Putamen (tissue), 1 donor: ENCODE measurements at places on chromosomes 7 and 10.

GRCh38 chr7:2158331-2159175 lies 74.2 kb downstream of the MAD1L1 start:
- no peak for DNase-seq

DNA sequence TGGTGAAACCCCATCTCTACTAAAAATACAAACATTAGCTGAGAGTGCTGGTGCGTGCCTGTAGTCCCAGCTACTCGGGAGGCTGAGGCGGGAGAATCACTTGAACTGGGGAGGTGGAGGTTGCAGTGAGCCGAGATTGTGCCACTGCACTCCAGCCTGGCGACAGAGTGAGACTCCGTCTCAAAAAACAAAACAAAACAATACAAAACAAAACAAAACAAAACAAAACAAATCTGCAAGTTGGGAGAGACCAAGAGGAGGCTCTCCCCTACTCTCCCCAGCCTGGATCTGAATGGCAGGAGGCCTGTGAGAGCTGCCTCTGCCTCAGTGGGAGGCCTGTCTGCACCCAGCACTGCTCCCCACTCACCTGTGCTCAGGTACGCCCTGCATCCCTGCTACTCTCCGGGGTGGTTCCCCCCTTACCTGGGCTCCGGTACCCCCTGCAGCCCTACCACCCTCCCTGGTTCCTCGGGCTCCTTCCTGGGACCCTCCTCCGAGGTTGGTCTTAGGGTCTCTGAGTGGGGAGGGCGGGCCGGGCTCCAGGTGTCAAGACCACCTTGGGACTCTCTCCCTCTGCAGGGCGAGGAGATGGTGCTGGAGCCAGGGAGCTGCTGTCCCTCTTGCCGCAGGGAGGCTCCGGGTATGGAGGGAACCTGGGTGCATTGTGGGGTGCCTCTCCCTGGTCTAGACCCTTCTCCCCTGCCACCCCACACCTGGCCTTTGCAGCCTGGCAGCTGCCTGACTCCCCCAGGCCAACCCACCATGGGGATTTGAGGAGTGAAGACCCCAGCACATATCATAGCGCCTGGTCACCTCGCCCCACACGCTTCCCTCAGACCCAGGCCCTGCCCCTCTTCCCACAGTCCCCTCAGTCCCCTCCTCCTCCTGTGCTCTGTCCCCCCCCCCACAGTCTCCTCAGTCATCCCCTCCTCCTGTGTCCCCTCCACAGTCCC lies 9.5 kb upstream of the ZNF862 start:
- no peak for DNase-seq

- DNase-seq, result no peak
Measured at GRCh38 chr7:110911632-110912031, 179.3 kb upstream of the LRRN3 start.

GRCh38 chr7:144523621-144524020 lies 120.1 kb upstream of the NOBOX start:
- DNase-seq, result no peak

DNA sequence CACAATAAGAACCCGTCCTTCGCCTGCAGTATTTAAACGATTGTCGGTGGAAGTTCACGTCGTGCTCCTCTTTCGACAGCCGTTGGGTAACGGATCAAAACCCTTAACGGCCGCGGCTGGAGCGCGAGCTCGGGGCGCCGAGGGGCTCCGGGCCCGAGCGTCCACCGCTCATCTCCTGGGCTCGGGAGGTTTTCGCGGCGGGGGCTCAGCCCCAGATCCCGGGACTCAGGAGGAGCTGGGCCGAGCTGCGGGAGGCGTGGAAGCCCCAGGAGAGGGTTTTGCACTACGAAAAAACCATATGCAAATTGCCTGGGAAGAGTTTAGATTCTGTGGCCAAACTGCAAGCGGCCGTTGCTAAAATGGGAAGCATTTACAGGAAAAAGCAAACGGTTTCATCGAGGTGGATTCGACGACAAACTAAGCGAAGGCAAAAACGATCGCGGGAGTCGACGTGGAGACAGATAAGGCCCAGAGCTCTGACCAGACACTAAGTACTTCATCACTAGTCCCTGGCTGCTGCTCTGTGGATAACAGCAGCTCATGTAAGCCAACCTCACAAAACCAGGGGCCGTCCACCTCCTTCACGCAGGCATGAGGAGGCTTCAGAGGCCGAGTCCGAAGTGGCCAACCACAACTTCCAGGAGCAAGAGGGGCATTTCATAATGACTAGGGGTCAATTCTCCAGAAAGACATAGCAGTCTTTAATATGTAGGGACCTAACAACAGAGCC lies 129.7 kb downstream of the MARCHF5 start:
- no peak for DNase-seq

GRCh38 chr7:4174016-4174415 lies 508.1 kb upstream of the FOXK1 start:
- no peak for DNase-seq

GRCh38 chr7:63925262-63925625 lies 73.4 kb upstream of the ZNF722 start:
- DNase-seq, result peak; percentile 15

DNA sequence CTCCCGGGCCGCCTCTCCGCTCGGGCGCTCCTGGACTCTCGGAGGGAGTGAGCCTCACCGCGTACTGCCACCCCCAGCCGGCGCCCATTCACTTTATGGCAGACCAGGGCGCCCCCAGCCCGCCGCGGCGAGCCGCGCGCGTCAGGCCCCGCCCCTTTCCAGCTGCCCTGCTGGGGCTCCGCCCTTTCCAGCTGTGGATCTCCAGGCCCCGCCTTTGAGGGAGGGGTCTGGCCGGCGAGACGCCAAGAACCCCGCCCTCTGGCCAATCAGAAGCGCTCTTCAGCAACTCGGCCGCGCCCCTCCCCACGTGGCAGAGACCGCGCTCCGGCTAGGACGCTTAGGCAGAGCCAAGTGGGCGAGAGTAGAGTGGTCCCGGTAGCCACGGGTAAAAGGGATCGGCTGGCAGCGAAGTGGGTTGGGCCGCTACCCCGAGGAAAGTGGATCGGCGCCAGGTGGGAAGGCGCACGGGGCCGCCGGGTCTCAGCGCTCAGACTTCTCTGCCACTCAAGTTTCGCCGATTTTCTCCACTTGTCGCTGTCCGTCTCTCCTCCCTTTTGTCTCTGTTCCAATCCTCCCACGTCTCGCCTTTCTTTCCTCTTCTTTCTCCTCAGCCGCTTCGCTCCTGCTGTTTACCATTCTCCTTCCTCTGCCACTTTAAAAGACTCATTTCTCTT lies at the start of gene PITX3:
Gene PITX3, minus strand, starts transcription at position 69 of the 674 bp plus-strand sequence. CDS start 9,432 bp downstream, outside the sequence.
- DNase-seq, result peak; percentile 40

DNA sequence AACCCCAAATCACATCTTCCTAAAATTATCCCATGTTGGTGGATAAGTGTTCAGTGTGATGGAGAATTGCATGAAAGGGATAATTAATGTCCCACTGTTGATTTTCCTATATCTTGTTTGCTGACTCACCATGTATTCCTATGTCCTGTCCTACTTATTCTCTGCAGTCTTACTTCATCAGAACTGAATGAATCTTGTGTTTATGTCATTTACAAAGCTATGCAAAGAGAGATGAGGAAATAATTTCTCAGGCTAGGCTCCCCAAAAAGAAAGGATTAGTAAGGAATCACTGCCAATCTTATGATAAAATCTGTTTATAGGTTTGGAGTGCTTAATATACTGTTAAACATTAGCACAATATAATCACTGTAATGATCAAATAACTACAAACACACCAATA lies 360.8 kb downstream of the CRPPA start:
- no peak for DNase-seq

DNA sequence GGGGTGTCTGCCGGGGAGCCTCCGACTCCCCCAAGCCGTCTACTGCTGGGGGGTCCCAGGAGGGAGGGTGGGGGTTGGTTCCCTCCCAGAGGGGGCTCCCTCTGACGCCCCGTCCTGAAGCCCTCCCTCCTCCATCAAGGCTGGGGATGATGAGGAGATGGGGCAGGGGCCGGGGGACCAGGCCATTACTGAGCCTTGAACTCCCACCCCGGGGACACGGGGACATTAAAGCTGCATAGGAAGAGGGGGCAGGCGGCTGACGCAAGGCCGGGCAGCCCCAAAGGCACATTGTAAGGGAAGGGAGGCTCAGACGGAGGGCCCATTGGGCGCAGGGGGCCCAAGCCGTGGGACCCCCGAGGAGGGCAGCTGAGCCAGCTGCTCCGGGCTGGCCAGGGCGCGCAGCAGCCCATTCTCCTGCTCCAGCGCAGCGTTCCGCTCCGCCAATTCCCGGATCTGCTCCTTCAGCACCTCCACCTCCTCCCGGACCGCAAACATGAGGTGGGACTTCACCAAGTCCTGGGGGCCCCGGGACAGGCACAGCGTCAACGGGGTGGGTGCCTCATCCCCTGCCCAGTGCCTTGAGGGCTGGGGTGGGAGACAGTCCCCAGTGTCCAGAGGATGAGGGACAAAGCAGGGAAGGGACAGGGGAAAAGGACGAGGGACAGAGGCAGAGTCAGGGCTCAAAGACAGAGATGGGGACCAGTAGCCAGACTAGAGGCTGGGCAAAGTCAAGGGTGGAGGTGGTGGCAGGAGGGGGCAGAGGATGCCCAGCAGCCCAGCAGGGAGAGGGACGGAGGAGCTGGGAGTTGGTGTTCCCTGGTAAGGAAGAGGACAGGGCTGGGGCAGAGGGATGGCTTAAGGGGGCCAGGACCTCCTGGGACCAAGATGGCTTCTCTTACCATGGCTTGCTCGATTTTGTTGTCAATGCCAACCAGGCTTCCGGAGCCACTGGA lies 2.9 kb upstream of the SPACDR start:
- no peak for DNase-seq

DNA sequence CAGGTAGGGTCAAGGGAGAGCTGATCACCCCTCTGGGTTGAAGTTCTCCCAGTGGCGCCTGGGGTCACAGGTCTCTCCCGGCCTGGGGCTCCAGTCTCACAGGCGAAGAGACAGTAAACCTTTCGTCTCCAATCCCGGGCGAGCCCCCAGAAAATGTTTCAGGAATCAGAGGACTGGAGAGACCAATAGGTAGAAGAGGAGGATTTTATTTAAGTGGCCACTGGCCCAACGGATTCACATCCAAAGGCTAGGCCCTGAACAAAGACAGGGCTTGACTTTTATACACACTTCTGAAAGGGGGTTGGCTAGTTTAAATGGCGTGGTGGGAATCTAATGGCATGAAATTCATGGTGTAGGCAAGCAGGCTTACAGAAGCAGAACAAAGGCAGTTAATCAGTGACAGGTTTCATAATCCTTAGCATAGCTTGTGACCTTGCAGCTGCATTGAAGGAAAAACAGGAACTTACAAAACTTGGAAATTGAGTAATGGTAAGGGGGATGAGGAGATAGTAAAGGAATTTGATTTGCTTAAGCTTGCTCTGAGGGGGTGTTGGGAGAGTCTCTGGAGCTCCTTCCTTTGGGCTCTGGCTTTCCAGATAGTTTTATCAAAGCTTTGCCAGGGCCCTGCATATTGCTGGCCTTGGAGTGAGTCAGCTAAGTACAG lies 105.5 kb downstream of the TRIM24 start:
- no peak for DNase-seq

GRCh38 chr10:49389361-49389933 lies 6.4 kb downstream of the DRGX start:
- DNase-seq, result no peak
